HCT116 (cell line): ENCODE measurements at places on chromosomes 4 and X. TPM values are rescaled to one million over a fixed set of nuclear protein-coding genes. Genes with fewer than 3 reads are reported as not detected.

DNA sequence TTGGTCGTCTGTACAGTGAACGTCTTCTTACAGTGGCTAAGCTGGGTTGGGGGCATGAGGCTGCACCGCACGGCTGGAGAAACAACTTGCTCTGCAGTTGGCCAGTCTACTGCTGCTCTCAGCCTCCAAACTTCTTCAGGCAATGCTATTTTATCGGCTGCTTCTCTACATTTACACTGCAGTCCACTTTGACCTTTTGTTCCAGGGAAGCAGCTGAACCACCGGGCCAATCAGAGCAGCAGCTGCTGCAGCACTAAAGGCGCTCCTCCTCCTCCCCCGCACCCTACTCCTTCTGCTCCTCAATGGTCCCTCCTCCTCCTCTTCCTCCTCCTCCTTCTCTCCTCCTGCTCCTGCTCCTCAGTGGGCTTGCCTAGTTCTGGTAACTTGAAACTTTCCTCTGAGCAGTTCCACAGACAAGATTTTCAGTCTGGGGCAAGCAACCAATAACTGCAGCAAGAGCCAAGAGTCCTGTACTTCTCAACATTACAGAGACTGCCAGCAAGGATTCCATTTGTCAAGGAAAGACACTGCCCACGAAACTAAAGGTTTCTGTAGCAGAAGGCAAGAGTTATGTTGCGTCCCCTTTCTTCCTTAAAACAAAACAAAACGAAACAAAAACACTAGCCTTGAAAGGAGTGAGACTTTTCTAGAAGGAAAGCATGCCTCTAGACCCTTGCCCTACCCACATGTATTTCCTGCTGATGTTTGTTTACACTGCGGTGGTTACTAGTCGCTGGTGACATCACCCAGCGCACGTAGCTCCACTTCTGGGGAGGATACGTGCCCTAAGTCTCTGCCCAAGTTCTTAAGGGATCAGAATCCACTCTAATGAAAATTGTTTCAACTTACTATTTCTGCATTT lies 125.7 kb upstream of the NAP1L5 start:
- peak; percentile 29 for DNase-seq

Gene ADAM29
- not detected for total RNA-seq

- DNase-seq = no peak
Observed at GRCh38 chrX:28542791-28543190, 44.5 kb upstream of the IL1RAPL1 start.

Gene ZDHHC15
- total RNA-seq = not detected

DNA sequence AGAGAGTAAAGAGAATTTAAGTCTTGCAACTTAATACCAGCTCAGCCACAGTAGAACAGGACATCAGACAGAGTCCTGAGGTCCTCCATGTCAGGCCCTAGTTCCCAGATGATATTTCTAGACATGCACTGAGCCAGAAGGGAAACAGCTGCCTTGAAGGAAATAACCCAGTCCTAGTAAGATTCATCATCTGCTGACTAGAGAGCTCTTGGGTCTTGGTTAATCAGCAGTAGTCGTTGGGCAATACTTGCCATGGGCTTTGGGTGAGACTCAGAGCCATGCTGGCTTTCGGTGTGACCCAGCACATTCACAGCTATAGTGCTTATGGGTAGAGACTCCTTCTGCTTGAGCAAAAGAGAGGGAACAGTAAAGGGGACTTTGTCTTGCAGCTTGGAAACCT lies 379.1 kb downstream of the AR start:
- no peak for DNase-seq

Gene GATA1
- total RNA-seq = 0.34 TPM

Gene TMPRSS11F
- total RNA-seq = not detected

DNA sequence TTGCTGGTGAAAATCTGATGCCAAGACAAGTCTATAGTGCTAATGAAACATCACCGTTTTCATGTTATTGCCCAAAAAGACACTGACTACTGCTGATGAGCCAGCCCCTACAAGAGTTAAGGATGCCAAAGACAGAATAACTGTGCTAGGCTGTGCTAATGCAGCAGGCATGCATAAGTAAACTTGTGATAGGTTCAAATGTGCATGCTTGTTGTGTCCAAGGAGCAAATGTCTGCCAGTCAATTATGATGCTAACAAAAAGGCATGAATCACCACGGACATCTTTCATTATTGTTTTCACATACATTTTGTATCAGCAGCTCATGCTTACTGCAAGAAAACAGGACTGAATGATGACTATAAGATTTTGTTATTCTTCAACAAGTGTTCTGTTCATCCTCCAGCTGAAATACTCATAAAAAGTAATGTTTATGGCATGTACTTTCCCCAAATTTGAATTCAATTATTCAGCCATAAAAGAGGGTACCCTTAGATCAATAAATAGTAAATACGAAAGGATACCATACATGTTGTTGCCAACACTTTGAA lies 306.9 kb upstream of the ARSJ start:
- no peak for DNase-seq

GRCh38 chr4:53656421-53656981 lies 65.2 kb upstream of the LNX1 start:
- no peak for DNase-seq

GRCh38 chrX:73826996-73827395 lies 264.0 kb downstream of the CHIC1 start:
- no peak for DNase-seq

Gene UGT2B10
- 0.27 TPM for total RNA-seq

Gene PIGA
- total RNA-seq = 12.7 TPM

Gene SMIM43
- not detected for total RNA-seq

DNA sequence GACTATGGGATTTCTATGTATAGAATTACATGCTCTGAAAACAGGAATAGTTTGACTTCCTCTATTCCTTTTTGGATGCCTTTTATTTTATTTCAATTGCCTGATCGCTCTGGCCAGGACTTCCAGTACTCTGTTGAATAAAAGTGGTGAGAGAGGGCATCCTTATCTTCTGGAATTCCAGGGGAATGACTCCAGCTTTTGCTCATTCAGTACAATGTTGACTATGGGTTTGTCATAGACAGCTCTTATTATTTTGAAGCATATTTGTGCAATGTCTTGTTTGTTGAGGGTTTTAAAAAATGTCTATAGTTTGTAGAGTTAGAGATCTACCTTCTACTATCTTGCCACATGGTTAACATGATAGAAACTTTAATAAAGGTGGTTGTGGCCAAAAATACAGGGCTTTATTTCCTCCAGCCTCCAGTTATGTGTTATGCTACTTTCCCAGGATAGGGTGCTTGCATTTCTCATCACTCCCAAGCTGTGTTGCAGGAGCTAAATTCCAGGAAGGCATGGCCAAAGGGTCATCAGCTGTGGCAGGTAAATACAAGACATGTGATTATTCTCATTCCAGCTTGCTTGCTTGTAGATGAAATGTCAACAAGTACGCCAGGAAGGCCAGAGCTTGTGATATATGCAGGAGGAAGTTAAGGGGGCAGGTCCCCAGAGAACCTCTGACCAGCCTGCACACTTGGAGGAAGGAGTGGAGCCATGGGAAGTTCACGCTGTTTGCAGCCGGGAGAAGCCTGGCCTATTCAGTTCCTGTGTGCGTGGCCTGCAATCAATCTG lies 142.4 kb upstream of the CPXCR1 start:
- DNase-seq = no peak

DNA sequence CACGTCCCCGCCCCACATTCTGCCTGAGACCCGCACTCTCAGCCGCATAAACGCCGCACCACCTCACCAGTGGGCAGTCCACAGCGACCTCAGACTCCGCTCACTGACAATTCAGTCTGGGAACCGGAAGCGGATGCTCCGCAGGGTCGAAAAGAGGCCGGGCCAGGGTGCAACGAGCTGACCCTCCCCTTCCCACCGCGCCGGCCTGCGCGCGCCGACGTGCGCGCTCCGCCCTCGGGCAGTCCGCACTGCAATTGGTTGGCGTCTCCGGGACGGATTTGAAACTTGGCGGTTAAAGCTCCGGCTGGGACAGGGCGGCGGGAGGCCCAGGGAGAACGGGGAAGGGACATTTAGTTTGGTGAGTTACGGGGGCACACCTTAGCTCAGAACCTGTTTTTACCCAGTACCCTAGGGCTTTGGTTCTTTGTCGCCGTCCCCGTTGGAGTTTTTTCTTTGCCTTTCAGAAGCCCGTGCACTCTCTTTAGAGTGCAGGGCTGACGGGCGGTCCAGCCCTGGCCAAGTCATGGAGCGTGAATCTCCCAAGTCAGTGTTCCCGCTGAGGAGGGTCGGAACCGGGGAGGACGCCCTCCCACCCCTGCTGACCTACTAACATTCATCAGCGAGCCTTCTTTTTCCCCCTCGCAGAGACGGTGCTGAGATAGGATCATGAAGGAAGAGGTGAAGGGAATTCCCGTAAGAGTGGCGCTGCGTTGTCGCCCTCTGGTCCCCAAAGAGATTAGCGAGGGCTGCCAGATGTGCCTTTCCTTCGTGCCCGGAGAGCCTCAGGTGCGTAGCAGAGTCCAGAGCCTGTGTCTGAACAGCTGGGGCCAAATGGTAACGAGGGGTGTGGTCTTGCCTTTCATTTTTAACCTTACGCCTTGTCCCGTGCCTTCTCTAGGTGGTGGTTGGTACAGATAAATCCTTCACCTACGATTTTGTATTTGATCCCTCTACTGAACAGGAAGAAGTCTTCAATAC lies at the start of the genes KIF4A and PDZD11:
KIF4A (plus strand) TSS at position 312 of the 978 bp plus-strand sequence; CDS start at position 667, 355 bp downstream.
PDZD11 (minus strand) TSS at position 135 of the 978 bp plus-strand sequence. CDS start 586 bp downstream, outside the sequence.
- DNase-seq = peak; percentile 63

- DNase-seq = no peak
Observed at GRCh38 chrX:28273736-28274135, 292.5 kb upstream of the DCAF8L1 start.

DNA sequence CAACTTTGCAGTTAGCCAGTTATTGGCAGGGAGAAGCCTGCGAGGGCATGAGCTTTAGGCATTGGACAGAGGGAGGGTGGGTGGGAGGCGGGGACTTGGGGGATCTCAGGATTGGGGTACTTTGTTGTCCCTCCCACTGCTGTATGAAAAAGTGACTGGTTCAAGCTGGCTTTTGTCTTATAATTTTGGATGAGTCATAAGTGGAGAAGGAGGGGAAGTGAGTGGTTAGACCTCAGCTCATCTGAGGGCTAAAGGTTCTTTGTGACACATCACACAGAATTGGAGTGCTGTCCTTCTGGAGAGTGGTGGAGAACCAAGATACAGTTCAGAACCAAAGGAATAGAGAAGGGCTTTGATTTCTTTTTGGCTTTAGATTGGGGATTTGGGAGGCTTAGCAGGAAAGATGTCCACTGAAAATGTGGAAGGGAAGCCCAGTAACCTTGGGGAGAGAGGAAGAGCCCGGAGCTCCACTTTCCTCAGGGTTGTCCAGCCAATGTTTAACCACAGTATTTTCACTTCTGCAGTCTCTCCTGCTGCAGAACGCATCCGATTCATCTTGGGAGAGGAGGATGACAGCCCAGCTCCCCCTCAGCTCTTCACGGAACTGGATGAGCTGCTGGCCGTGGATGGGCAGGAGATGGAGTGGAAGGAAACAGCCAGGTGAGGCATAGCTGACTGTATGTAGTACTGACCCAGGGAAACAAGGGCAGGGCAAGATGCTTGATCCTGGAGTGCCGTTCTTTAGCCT lies at the start of gene SLC4A4:
SLC4A4 (plus strand) TSS at position 175 of the 748 bp plus-strand sequence.
- DNase-seq = no peak

Gene BDH2
- total RNA-seq = 5.0 TPM

DNA sequence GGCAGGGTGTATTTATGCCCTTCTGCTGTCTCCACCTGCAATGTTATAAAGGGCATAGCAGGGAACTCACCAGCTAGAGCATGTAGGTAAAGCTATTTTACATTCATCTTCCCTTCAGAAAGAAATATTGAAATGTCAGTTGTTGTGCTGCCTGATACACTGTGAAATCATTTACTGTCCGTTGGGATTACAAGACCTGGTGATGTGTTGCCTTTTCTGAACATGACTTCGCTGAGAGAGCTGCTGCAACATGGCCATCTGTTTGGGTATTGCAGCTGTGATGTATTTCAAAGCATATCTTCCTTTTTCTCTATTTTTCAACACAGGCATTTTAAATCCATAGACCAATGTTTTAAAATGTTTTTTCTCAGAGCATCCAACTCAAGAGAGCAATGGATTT lies 644.1 kb upstream of the GNPDA2 start:
- no peak for DNase-seq

DNA sequence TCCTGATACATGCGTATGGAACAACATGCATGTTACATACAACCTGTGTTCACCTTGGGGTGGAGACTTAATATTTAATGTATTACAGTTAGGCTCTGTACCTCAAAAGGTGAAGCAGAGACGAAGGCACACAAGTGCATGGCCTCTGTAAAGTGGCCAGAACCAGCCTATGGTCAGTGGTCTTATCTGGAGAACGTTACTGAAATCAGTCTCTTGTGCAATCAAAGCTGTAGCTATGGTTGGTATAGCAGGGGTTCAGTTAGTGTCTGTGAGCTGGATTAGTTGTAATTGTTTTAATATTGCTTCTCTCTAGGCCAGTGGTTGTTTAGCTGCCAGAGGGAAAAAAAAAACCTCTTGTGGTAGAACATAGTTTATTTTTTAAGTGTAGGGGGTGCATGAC lies 2.2 kb upstream of the TMEM33 start:
- no peak for DNase-seq

DNA sequence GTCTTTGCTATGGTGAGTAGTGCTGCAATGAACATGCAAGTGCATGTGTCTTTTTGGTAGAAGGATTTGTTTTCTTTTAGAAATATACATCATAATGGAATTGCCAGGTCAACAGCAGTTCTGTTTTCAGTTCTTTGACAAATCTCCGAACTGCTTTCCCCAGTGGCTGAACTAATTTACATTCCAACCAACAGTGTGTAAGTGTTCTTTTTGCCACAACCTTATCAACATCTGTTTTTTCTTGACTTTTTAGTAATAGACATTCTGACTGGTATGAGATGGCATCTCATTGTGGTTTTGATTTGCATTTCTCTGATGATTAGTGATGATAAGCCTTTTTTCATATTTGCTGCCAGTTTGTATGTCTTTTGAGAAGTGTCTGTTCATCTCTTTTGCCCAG lies 406.3 kb downstream of the DTHD1 start:
- no peak for DNase-seq

Gene CNKSR2
- not detected for total RNA-seq

DNA sequence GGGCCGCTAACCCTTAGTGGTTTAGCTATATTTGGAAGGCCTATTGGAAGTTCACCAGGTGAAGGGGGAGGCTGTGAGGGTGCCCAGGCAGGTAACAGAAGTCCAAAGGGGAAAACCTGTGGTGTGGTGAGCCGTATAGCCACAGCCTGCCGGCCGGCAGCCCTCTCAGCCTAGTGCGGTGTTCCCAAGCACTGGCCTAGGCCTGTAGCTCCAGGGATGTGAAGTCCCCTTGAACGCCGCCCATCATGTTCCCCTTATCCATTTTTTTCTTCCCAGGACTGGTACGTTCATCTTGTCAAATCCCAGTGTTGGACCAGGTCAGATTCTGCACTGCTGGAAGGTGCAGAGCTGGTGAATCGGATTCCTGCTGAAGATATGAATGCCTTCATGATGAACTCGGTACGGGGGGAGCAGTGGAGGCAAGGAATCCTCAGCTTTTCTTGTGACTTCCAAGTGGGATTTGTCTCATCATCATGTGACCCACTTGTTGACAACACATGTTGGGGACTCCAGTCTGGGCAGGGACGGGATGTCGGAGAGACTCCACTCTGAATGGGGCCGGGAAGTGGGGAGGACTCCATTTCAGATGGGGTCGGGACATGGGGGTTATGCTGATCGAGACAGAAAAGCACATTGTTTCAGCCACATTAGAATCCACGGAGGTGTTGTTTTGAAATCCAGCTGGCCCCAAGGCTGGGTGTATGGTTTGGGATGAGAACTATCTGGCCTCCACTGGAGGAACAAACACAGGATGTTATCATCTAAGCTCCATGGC lies 39.2 kb upstream of the MSANTD1 start:
- DNase-seq = no peak
